CD4-positive, alpha-beta T cell treated with Interleukin-12 subunit alpha and Interleukin-12 subunit beta, for 1 hour (primary cell): ENCODE measurements at places on chromosomes 5 and 9.

- DNase-seq = no peak
Observed at GRCh38 chr5:124328201-124328600, 418.2 kb downstream of the ZNF608 start.

DNA sequence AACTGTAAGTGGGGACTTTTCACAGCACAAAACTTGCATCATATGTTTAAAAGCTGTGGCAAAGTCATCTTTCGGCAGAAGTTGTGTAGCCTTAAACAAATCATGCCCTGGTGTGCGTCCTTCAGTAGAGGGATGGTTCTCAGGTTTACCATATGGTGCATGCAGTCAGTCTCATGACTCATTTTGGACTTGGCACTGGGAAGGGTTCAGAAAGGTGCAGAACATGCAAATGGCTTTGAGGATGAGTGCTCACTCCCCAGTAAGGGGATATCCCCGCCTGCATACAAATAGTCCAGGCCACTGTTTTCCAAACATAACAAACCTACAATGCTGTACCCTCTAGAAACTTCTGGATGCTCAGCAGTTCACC lies 260.3 kb downstream of the NDUFS4 start:
- no peak for DNase-seq

- DNase-seq = no peak
Observed at GRCh38 chr5:31847354-31847753, 208.4 kb downstream of the PDZD2 start.

GRCh38 chr5:177133853-177134696 lies 502 bp downstream of the NSD1 start:
- DNase-seq = peak; percentile 46

- DNase-seq = no peak
Observed at GRCh38 chr9:136411378-136411777, 920 bp downstream of the PMPCA start.

DNA sequence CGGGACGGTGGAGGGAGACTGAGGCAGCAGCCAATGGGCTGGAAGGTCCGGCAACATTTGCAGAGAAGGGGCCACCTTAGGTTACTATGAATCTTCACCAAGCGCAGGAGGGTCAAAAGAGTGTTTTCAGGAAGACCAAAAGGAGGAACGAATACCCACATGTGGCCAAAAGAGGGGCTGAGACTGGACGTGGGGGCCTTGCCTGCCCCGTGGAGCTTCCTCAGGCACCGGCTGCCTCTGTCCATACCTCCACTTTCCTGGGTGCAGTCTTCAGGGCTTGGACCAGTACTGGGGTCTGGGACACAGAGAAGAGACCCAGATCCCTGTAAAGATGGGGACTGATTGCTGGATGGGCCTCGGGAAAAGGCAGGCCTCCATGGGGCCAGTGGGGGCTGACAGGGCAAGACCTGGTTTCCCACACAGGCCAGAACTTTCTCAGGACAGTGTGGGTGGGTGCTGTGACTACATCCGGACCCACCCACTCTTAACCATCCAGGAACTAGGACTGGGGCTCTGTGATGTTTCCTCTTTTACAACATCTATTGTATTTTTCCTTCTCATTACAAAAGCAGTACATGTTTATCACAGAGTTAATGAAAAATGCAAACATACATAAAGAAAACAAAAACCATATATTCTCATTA lies 294.7 kb downstream of the ZSWIM6 start:
- DNase-seq = no peak

DNA sequence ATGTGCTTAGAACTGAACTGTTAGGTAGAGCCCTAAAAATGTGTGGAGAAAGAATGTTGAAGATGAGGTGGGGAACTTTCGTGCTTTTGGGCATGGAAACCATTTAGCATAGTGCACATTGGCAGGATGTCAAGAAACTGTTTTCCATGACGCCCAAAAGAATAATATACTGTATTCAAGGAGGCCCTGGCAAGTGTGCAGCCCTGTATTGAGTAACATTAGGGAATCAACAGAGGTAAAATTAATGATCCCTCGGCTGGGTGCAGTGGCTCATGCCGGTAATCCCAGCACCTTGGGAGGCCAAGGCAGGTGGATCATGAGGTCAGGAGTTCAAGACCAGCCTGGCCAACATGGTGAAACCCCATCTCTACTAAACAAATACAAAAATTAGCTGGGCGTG lies 20.9 kb upstream of the PLIN2 start:
- no peak for DNase-seq
